Activated CD4-positive, alpha-beta T cell treated with anti-CD3 and anti-CD28 coated beads, Interleukin-2, amount 50 U/mL, for 48 hours (primary cell): ENCODE measurements at places on chromosomes 1 and 21.

DNA sequence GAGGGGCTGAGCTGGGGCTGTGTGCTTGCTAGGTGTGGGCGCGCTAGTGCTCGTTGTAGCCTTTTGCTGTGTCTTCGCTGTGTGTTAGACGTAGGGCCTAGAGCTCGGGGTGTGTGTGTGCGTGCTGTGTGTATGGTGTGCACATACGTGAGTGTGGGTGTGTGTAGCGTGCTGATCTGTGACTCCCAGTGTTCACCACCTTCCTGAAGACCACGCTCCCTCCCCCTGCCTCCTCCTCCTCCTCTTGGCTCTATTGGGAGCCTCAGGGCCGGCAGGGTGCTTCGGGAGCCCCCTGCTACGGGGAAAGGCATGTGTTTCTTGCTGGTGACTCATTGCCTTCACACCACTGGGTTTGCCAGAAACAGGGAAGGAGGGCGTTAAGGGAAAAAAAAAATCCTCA lies 9.4 kb upstream of the KCNC4 start:
- no peak for DNase-seq

DNA sequence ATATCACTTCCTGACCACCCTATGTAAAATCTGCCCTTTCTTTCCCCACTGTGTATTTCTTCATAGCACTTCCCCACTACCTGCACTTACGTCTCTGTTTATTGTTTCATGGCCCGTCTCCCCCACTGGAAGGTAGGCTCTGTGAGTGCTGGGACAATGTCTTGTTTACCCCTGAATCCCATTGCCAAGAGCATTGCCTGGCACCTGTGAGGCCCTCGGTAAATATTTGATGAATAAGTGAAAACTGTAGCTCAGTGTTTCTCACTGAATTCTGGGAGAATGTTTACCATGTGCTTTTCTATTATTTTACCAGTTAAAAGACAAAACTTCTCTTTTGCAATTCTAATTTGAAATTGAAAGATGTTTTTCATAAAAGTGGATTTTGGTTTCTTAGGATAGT lies 11.8 kb downstream of the NFASC start:
- DNase-seq, result no peak

DNA sequence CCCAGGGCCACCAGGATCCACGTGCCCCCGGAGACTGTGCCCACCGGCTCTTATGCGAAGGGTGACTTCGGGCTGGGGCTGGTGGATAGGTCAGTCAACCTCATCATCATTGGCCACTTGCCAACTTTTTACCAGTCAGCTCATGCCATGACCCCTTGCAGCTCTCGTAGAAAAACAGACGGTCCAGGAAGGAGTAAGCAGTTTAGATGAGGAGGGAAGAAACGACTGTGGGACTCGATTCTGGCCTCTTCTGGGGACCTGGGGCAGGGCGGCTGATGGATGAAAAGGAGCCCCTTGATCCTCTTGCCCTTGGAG lies 41.0 kb downstream of the UBASH3A start:
- DNase-seq, result no peak

GRCh38 chr1:8384577-8384976 lies 66.7 kb downstream of the SLC45A1 start:
- no peak for DNase-seq

DNA sequence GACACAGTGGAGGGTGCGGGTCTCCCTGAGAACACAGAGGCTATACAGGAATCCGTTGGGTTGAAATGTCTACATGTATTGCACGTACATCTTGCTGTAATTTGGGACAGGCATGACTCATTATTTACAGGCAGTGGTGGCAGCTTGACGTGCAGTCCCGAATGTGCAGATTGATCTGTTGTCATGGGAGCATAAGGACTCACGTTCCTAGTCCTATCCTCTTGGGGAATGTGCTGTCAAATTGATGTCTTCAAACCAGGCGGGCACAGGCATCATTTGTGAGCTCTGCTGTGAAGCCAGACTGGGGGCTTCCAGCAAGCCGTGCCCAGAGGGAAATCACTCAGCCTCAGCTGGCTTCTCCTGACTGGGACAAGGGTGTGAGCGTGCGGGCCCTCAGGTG lies 40.5 kb downstream of the S100B start:
- no peak for DNase-seq

DNA sequence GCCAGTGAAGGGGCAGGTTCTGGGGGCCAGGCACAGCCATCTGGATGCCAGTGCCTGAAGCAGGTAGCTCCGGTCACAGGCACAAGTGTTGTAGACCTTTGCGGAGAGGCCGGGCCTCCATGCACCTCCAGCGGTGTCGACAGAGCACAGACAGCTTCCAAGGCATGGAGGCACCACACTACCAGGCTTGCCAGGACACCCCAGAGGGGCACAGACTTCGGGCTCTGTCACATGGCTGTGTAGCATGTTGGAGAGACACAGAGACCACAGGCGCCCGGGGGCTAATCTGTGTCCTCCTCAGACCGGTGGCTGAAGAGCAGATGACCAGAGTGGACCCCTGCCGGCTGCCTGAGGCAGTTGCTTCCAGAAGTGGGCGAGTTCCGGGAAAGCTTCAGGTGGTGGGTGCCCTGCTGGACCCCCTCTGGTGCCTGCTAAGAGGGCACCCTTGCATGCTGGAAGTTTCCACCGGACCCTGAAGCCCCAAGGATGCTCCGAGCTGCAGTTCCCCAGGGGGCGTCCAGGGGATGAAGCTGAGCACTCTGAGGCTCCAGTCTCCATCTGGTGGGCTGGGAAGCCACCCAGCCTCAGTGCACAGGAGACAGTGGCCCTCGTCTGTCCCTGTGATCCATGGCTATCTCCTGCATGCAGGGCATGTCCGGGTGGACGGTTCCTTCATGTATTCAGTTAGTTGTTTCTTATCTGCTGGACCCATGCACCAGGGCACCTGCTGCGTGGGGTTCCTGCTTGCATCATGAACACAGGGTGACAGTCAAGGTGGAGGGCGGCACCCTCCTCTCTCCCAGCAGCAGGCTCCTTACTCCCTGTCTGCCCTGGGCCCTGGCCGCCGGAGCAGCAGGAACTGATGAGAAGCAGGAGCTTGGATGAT lies 82.4 kb downstream of the OBSCN start:
- no peak for DNase-seq

DNA sequence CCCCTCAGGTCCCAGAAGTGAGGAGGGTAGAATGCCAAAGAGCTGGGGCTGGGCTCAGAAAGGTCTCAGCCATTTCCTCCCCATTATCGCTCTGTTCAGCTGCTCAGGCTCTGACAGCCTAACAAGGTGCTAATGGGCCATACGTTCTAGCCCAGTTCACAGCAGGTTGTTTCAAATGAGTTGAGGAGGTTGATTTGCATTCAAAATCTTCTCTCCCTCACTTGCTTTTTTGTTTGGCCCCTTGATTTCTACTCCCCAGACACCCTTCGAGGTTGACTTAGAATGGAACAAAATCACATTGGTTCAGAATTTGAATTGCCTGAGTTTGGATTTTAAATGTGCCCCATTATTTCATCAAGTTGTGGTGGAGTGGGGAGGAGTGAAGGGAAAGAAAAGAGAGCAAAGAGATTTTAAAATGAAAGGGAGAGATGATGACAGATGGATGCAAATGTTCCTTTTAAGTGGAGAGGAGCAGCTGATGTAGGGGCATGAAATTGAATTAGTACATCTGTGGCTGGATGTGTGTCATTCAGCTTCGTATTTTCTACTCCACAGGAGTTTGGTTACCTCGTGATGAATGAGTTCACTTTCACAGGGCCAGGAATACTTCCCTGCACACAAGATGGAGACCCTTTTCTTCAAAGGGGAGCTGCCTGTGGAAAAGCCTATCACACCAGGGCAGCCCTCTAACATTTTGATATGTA lies 425.8 kb upstream of the CAMK1G start:
- no peak for DNase-seq

GRCh38 chr1:14873677-14874076 lies 275.2 kb downstream of the KAZN start:
- DNase-seq, result no peak

DNA sequence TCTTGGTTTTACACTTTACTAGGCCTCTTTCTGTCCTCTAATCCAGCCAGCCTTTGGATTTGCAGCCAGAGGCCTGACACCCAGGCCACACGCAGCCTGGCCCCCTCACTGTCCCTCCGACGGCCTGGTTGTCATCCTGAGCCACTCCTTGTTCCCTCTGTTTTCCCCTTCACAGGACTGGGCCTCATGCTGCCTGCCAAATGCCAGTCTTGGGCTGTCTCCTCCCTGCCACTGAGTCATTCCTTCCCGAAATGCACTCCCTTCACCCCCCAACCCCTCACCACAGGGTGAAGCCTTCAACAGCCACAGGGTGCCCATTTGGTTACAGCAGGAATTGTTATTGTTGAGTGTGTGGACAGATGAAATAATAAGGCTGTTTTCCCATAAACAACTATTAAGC lies 21.3 kb downstream of the ACOT11 start:
- DNase-seq, result no peak

- no peak for DNase-seq
These were observed 648.5 kb downstream of the LMO4 start for GRCh38 chr1:87977145-87977544.

DNA sequence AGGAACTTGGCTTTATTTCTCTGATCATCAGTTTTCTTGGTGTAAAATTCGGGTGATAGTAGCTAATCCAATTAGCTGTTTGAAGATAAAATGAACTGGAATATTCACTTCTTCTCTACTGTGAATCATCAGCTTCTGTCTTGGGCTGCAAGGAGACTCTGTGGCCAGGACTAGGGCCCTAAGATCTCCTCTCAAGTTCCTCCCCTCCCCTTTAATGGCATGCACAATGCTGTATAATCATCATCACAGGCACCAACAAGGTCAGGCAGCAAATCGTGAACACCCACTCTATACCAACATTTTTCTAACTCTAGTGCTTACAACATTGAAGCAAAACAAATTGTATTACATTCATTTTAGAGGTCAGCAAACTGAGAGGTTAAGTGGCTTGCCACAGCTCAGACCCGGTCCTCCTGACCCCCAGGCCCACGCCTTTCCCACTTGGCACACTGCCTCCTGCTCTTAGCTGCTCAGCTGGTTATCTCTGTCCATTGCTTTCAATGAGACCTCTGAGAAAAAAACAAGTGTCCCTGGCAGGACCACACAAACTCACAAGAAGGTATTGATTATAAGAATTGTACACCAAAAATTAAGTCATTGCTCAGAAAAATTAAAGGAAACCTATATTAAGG lies 31.8 kb downstream of the LRRC52 start:
- no peak for DNase-seq

DNA sequence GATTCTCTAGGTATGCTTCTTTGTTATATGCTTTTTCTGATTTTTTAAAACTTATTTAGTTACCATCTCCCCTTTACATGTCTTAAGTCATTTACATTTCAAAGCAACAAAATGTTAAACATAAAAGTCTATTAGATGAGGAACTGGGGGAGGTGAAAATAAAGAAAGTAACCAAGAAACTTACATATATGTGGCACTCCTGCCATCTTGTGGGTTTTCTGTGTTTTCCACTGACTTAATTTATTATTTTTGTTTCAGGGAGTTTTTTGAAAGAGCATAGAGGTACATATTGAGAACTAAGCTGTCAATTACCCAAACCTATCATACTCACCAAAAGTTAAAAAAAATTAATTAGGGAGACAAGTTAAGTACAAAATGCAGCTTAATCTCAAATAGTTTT lies 1531.1 kb downstream of the MRPL39 start:
- no peak for DNase-seq

GRCh38 chr21:35197191-35197590 lies 148.1 kb upstream of the RUNX1 start:
- no peak for DNase-seq

GRCh38 chr1:178694923-178695525 lies 30.0 kb upstream of the RALGPS2 start:
- DNase-seq, result no peak

DNA sequence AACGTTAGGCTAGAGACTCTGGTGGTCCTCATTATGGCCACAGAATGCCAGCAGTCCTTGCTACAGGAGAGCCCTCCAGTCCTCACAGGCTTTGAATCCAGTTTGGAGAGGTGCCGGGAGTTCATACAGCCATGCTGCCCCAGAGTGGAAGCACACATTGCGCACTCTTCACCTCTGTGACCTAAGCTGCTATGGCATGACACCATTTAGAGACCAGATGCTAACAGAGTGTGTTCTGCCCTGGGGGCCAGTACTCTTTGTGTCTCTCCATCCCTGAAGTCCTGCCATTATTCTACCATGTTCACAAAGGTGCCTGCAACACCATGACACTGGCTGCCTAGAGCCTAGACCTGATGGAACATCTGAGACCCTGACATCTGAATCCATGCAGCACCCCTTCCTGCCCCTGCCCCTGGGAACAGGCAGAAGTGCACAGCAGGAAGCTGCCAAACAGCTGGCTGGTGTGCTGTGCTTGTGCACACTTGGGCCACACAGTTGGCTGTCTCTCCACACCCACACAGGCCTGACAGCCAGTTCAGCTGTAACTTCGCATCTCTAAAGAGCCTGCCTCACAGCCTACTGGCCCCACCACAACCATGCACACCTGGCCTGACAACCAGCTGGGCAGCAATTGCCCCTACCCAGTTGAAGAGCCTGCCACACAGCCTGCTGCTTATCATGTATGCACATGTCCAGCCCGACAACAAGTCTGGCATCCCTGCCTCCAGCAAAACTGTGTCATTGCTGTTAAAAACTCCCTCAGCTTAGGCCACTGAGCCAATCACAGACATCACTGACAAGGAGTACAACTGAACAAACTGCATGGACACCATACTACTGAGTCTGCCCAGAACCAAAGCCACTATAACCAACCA lies 49.1 kb downstream of the MCOLN2 start:
- DNase-seq, result no peak

DNA sequence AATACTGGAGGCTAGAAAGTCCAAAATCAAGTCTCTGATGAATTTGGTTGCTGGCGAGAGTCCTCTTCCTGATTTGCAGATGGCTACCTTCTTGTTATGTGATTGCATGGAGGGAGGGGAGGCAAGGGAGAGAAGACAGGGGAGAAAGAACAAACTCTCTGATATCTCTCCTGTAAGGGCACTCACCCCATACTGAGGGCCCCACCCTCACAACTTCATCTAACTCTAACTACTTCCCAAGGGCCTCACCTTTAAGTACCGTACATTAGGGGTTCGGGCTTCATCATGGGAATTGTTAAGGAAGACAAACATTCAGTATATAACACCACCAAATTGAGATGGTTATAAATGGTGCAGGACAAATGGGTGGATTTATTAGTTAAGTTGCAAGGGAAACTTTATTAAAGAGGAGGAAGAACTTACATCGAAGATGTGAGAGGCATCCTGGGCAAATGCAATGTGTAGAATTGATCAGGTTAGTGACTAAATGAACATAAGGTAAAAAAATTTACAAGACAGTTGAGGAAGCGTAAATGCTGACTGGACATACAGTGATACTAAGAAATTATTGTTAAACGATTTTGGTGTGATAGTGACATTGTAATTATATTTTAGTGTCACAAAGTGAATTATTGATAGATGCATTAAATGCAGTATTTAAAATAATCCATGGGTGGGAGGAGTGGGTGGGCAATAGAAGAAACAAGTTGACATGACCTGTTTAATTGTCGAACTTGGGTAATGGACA lies 10.6 kb downstream of the OR2B11 start:
- DNase-seq, result no peak

DNA sequence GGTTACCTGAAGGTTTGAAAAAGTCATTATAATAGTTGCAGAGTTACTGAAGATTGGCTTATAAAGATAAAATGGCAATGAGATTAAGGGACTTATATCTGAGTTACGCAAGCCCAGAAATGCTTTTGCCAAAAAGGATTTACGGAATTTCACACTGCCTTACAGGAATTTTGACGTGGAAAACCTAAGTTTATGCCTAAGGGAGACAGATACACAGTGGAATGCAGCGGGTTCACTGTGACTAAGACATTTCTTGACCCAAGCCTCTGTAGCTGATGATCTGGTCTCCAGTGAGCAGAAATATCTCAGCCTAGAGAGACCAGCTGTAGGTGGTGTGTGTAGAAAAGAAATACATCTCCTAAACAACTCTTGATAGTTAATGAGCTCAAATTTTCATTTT lies 10.1 kb upstream of the EXO1 start:
- DNase-seq, result no peak

GRCh38 chr1:231930257-231930947 lies 303.8 kb downstream of the DISC1 start:
- no peak for DNase-seq
